Hematopoietic multipotent progenitor cell (in vitro differentiated cells): ENCODE measurements at places on chromosomes 7 and 10. TPM values are rescaled to one million over a fixed set of nuclear protein-coding genes. Genes with fewer than 3 reads are reported as not detected.

Gene HTR7
- 0.27 TPM for total RNA-seq

Gene SLC13A1
- total RNA-seq = not detected

Gene LIPJ
- 0.27 TPM for total RNA-seq

DNA sequence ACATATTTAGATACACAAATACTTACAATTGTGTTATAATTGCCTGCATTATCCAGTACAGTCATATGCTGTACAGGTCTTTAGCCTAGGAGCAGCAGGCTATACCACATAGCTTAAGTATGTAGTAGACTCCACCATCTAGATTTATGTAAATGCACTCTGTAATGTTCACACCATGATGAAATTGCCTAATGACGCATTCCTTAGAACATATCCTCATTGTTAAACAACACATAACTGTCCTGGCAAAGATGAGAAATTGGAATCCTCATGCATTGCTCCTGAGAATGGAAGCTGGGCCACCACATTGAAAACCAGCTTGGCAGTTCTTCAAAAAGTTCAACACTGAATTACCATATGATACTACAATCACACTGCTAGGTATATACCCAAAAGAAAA is 1002.8 kb upstream of the CELF2 start:
- DNase-seq = no peak

DNA sequence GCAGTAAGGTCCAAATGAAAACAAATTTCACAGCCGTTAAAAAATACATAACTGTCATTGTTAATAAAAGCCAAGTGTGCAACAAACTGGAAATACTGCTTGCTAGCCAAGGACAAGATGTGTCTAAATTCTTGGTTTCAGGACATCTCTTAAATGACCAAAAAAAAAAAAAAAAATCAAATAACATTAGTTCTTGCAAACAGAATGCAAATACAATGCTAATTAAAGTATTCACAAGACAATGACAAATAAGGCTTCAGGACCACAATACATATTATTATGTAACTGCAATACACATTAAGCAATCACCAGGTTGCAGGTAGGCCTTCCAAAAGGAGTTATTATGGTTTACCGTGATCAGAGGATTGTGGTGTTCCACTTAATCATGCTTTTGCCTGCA is 3.6 kb downstream of the ARHGAP21 start:
- DNase-seq = no peak

DNA sequence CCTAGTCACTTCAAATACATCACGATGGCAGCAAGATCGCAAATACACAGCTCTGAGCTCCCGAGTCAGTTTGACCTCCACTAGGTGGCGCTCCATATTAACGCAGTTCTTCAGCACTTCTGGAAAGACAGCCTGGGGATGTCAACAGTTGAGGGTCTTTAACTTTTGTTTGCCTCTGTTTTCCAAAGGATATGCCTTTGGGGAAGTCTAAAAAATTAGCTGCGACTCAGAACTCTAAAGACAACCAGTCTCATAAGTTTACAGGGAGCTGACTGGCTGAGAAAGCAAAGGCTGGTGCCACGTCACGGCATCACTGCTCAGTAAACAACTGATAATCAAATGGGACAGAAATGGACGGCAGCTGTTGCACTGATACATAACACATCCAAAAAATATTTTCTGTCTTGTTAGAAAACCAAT is 458.8 kb downstream of the SORCS1 start:
- no peak for DNase-seq

DNA sequence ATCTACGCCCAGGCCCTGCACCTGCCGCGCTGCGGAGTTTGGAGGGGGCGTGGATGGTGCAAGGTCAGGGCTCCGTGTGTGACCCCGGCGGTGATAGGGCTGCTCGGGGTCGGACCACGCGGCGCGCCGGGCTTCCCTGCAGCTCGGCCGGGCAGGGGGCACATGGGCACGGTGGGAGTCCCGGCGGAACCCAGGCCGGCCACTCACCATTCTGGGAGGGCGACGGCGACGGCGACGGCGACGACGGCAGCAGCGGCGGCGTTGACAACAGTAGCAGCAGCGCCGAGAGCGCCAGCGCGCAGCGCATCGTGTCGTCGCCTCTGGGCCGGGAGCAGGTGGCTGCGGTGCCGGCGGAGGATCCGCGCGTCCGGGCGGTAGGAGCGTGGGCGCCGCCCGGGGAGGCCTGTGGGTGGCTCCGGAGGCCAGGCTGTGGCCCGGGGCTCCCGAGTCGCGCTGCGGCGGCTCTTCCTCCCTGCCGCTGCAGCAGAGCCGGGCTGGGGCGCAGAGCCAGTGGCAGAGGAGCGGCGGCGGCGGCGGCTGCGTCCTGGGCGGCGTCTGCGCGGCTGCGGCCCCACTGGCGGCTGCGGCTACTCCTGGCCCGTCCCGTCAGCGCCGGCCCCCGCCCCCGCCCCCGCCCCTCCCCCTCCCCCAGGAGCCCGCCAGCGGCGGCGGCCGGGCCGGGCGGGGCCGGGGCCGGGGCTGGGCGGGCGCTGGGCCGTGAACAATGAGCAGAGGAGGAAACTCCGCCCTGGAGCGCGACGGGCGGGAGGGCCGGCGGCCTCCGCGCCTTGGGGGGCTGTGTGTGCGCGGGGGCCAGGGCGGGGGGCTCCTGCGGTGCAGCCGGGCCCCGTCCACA is at the start of gene PODXL:
Gene PODXL (minus strand): TSS at position 576 of the 856 bp plus-strand sequence. CDS start 269 bp downstream, at position 307.
- DNase-seq = peak; percentile 67

GRCh38 chr10:47451273-47451997 is 32.5 kb downstream of the ANXA8 start:
- no peak for DNase-seq

DNA sequence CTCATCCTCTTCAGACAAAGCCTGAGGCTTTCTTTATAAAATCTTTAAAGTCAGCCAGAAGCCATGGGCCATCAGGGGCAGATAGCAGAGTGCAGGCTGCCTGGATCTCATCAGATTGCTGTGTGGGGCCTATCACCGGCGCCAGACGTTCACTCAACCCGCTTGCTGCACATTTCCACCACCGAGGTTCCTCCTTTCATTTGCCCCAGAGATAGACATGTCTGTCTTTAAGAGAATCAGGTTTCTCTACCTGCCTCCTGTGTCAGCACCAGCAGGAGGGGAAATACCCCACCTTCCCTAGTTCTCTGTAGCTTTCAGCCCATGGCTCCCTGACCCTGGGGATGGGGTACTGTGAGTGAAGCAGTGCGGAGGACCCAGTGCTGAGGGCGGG is 22.0 kb downstream of the SLC18A2 start:
- DNase-seq = no peak

- no peak for DNase-seq
Measured at GRCh38 chr7:135200821-135201331, 10.4 kb downstream of the WDR91 start.
